Stimulated activated CD8-positive, alpha-beta memory T cell treated with anti-CD3 and anti-CD28 coated beads, Interleukin-7, amount 100 ng/mL, for 1 hour (primary cell): ENCODE measurements at places on chromosomes 1 and 21.

DNA sequence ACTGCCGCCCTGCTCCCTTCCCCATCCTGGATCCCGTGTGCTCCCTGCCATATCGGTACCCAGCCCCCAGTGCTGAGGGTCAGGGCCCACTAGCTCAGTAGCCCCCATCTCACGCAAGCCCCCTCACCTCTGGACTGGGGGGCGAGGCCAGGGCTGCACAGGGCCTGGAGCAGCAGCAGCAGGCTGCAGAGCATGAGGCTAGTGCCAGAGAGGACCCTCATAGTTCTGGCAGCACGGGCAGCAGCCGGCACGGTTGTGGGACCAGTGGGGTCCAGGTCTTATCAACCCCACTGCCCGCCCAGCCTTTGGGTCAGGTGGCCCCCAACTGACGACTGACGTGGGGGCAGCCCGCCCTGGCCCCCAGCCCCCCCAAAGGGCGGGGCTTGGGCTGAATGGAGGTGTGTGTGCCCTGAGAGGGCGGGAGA lies at the start of gene MATN1:
Gene MATN1, minus strand, starts transcription at position 255 of the 425 bp plus-strand sequence. Its CDS starts 34 bp downstream, at position 221.
- no peak for DNase-seq

DNA sequence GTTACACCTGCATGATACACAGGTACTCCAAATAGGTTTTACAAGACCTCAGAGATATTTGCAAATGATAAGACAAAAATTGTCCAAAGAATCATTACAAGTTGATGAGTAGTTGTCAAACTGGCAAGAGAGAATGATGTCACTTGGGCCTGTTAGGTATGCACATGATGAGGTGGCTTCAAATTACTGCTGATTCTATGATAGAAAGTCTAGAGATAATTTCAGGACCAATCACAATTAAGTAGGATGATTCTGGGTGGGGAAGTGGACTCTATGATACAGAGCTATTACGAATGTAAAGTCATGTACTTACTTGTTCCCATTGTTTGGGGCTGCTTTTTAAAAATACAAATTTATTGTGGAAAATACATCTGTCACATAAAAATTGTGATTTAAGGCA lies 5.2 kb upstream of the SPRR1B start:
- DNase-seq: no peak

DNA sequence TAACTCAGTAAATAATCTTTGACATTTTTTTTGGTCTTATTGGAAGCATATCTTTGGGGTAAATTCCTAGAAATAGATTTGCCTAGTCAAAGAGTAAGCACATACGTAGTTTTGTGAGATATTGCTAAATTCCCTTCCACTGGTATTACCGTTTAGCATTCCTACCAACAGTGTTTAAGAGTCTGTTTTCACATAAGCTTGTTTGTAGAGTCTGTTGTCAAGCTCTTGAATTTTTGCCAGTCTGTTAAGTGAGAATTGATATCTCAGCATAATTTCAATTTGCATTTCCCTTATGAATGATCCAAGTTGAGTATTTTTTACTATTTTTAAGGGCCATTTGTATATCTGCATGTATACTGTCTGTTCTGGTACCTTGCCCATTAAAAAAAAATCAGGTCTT lies 37.0 kb upstream of the MPC2 start:
- DNase-seq: no peak

GRCh38 chr1:94955767-94956632 lies 29.1 kb upstream of the CNN3 start:
- no peak for DNase-seq

DNA sequence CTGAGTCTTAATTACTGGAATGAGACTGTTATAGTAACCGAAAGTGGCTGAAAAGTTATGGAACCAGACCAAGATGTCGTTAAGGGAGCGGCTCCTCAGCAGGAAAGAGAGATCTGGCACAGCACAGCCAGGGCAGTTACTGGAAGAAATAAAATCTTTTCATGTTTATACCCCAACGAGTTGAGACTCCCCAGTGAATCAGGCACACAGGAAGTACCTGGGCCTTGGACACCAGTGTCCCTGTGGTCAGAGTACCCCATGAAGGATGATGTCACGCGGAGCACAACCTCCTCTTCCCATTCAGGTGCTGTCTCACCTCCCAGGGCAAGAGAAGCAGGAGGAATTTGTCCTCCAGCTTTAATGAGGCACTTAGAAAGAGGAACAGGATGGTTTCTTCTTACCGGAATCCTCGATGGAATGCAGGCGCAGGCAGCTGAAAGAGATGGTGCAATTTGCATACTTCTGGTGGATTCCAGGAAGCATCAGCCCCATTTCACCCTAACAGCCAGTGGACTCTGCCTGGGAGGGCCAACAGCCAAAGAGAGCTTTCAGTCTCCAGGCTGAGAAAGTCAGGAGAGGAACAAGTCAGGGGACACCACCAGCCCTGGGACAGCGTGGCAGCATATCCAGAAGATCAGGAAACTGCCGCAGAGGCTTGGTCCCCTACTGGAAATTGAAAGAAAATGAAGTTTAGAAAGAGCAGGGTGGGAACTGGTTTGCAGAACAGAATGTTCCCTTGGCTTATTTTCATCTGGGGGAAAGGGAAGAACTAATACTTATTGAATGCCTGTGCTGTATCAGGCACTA lies 35.9 kb upstream of the CTTNBP2NL start:
- DNase-seq: no peak

GRCh38 chr1:116532671-116533428 lies 38.0 kb downstream of the CD58 start:
- no peak for DNase-seq

- no peak for DNase-seq
These were observed 458.7 kb upstream of the ADAMTS5 start for GRCh38 chr21:27425574-27425973.

- DNase-seq: no peak
These were observed 28.8 kb downstream of the AHDC1 start for GRCh38 chr1:27574871-27575831.

DNA sequence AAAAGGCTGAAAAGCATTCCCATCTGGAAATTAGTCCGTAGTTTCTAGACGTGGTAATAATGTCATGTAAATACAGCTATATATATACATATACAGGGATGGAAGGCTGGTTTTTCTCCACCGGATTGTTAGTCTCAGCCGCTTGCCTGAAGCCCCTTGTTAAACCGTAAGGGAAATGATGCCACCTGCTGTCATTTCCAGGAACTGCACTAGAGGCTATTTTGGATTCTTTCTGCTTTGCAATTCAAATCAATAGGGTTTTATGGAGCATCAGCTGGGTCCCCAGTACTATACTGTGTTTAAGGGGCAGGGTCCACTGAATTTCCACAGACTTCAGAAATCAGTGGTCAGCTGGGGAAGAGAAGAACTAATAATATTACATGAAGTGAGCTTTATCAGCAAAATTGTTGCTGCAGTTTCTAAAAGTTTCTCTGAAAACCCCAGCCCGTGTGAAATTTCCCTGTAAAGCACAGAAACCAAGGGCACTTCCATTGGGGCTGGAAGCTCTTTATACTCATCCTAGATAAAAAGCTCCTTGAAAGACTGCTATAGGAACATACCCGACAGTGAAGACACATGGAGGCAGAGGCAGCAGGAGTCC lies 33.8 kb upstream of the MPZL1 start:
- DNase-seq: peak; percentile 73

- DNase-seq: peak; percentile 8
These were observed 148.5 kb downstream of the TENT5C start for GRCh38 chr1:117754061-117754969.

DNA sequence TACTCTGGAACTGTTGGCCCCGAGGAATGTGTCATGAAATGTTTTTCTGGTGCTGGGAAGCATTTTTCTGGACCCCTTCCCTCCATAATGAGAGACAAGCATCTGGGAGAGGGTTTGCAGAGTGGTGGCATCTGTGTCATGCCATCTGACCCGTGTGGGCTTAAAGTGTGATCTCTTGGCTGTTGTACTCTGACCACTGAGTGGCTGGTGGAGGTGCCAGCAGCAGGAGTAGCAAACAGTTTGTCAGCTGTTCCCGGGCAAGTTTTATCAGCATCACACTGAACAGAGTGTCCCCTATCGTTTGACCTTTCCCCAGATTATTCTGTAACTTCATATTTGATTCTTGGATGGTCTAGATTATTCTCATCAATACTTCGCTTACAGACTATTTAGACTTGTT lies 150.1 kb downstream of the HHAT start:
- DNase-seq: no peak

GRCh38 chr1:217372049-217372970 lies 258.6 kb downstream of the GPATCH2 start:
- no peak for DNase-seq

- DNase-seq: no peak
These were observed 8.7 kb downstream of the OR10Z1 start for GRCh38 chr1:158613764-158614163.

DNA sequence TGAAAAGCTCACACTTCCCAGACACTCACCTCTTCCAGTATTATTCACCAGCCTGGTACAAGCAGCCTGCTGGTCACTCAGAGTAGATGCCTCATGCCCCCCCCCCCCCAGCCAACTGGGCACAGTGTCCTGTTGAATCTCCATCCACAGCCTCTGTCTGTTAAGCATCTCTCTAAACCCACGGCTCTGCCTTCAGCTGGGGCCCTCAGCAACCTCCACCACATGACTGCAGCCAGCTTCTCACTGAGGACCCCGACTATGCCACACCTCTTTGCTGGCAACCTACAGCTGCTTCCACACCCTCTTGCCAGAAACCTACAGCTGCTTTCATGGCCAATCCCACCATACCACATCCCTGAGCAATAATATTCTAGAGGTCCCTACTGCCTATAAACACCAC lies 113.1 kb downstream of the RHOU start:
- DNase-seq: no peak

DNA sequence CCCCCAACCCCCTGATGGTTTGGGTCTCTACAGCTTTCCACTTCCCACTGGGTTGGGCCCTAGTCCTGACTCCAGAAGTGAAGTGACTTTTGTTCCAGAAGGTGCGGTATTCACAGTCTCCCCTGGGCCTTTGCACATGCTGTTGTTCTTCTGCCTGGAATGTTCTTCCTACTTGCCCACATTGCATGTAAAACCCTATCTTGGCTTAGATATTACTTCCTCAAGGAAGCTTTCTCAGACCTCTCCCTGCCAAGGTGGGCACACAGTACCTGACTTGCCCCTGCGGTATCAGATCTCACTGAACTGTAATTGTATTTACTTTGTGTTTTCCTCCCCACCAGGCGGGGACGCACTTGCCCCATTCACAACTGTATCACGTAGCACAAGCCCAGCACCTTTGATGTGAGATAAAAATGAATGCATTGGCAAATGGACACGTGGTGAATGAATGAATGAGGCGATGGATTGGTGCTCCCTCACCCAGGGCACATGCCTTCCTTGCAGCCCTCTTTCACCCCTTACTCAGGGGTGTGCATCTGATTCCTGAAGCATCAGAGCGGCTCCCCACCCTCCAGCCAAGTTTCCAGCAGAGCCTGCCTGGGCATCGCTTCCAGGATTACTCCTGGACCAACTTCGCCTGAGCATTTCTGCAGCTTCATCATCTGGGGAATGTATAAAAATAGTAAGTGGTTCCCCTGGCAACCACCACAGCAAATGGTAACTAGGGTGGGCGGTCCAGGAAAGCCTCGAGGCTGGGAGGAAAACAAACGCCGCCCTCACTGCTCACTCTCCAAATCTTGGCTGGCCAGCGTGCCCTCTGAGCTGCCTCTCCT lies 19.8 kb downstream of the NENF start:
- DNase-seq: no peak

DNA sequence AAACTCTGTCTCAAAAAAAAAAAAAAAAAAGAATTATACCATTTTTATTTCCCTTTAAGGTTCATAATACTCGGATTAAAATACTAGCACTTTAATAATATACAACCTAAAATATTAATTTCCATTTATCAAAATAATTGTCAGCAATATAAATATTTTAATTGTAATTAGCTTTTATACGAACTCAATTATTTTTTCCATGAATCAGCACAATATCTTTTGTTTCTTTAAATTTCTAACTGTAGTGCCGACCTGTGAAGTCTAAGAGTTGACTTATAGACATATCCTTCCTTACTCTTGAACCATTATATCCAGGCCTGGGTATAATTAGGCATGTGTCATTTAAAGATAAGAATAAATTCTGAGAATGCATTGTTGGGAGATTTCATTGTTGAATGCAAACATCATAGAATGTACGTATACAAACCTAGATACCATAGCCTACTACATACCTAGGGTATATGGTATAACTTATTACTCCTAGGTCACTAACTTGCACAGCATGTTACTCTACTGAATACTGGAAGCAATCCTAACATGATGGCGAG lies 996.7 kb upstream of the TMPRSS15 start:
- no peak for DNase-seq

DNA sequence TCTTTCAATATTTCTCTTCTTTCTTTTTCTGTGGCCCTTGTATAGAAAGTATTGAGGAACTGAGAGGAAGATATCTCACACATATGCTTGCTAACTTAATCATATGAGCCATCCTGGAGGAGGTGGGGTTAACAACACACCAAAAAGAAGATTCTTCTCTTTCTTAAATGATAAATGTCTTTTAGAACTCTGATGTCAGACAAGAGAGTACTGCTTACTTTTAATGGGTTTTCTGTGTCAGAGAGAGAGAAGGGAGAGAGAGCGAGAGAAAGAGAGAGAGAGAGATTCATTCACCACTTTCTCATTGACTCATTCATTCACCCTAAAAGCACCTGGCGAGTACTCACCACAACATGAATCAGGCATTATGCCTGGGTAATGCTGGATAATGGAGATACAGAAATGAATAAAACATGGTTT lies 250.3 kb upstream of the SGIP1 start:
- DNase-seq: no peak

- DNase-seq: no peak
These were observed 26.3 kb upstream of the IER5 start for GRCh38 chr1:181061891-181062835.

DNA sequence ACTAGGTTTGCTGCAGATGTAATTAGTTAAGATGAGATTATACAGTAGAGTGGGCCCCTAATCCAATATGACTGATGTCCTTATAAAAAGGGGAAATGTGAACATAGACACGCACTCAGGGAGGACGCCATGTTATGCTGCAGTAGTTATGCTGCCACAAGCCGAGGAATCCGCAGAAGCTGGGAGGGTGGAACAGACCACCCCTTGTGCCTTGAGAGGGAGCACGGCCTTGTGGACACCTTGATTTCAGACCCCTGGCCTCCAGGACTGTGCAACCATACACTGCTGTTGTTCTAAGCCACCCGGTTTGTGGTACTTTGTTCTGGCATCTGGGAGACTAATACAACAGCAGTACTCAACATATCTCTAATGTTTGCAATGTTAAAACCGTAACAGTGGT lies 57.9 kb upstream of the HIVEP3 start:
- no peak for DNase-seq
